ENCODE measurements at places on chromosomes 12 and 14.

GRCh38 chr12:103780093-103780440 lies 61.0 kb downstream of the NT5DC3 start:
- no peak for DNase-seq

DNA sequence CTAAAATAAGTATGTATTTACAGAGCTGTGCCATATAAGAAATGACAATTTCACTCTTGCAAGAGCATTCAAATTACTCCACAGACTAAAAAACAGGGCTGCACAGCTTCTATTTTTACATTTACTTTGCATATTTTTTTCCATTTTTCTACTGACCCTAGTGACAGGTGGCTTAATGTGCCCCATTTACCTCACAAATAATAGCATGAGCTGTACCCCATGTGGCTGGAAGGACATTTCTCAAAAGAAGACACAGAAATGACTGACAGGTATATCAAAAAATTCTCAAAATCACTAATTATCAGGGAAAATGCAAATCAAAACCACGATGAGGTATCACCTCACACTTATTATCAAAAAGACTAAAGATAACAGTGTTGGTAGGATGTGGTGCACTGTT lies 1128.6 kb downstream of the SLC16A7 start:
- DNase-seq, result no peak

- DNase-seq, result no peak
These were observed 29.6 kb upstream of the SLC6A13 start for GRCh38 chr12:292186-292585.

DNA sequence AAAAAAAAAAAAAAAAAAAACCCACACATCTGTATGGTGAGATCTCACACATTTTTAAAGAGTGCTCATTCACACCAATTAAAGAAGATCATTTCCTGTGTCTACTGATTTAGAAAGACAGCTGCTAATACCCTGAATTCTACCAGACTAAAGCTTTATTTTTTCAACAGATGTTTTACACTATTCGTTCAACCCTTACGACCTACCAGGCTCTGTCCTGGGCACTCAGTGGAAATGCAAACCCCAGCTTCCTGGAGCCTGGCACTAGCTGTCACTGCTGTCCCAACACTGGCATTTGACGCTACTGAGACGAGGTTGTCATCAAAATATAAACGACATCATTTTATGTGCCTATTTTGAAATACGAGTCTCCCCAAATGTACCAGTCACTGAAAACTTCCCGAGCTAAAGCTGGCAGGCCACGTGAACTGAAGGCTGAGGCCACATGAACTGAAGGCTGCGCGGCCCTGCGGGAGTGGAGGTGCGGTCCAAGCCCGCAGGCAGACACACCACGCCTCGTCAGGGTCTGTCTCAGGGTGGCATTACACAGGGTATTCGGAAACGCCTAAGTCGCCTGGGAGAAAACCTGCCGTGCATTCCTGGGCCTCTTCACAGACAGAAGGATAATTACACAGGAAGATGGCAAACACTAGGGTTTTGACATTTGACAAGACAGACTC lies 27.2 kb downstream of the SLC15A4 start:
- DNase-seq, result no peak

- DNase-seq, result no peak
These were observed 30.4 kb downstream of the RAP1B start for GRCh38 chr12:68641138-68641537.

DNA sequence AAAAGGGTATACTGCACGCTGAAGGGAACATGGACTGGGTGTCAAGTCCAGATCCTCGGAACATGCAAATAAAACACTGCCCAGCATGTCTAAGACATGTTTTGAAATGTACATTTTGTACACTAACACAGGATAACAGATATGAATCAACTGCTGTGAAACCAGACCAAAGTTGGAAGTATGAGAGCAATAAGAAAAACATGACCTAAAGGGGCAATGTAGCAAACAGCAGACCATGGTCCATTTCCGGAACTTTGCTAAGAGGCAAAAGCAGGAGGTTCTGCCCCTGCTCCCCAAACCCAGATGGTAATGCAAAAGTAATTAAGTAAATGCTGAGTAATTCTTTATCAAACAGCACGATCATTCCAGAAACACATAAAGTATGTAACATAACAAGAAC lies 125.2 kb downstream of the SLC25A21 start:
- no peak for DNase-seq

DNA sequence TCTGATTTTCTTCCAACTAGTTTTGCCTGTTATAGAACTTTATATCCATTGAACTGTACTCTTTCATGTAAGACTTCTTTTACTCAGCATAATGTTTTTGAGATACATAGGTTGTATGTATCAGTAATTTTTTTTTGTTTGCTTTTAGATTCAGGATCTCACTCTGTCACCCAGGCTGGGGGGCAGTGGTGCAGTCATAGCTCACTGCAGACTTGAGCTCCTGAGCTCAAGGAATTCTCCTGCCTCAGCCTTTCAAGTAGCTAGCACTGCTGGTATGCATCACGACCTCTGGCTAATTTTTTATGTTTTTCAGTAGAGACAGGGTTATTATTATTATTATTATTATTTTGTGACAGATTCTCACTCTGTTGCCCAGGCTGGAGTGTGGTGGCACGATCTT lies 65.0 kb upstream of the DDHD1 start:
- no peak for DNase-seq

GRCh38 chr12:101607894-101608293 lies 13.1 kb downstream of the MYBPC1 start:
- no peak for DNase-seq

DNA sequence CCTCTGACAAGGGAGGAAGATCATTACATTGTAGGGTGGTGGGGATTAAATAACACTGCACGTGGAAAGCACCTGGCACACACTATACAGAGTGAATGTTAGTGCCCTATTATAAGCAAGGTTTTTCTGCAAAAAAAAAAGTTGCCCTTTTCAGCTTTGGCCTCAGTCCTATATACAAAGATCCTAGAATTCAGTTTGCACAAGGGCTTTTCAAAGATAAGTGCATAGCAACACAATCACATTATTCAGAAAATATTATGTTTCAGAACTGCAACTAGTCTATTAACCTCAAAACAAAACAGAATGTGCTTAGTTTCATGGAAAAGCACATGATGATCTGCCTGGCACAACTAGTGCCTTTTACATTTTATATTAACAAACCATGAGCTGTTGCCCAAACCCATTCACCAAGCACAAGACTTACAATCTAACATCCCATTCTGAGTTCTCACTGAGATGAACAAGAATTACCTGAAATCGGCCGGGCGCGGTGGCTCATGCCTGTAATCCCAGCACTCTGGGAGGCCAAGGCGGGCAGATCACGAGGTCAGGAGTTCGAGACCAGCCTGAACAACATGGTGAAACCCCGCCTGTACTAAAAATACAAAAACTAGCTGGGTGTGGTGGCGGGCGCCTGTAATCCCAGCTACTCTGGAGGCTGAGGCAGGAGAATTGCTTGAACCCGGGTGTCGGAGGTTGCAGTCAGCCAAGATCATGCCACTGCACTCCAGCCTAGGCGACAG lies 1.8 kb downstream of the TM7SF3 start:
- DNase-seq, result no peak

Measured in iPS DF 19.7 (cell line).